Muscle of leg (tissue), 16 donors: ENCODE measurements at places on chromosomes 4 and X. TPM values are rescaled to one million over a fixed set of nuclear protein-coding genes. Genes with fewer than 3 reads are reported as not detected.
A peak's percentile ranks its signal among the peaks of the same experiment; 100 is the strongest.

DNA sequence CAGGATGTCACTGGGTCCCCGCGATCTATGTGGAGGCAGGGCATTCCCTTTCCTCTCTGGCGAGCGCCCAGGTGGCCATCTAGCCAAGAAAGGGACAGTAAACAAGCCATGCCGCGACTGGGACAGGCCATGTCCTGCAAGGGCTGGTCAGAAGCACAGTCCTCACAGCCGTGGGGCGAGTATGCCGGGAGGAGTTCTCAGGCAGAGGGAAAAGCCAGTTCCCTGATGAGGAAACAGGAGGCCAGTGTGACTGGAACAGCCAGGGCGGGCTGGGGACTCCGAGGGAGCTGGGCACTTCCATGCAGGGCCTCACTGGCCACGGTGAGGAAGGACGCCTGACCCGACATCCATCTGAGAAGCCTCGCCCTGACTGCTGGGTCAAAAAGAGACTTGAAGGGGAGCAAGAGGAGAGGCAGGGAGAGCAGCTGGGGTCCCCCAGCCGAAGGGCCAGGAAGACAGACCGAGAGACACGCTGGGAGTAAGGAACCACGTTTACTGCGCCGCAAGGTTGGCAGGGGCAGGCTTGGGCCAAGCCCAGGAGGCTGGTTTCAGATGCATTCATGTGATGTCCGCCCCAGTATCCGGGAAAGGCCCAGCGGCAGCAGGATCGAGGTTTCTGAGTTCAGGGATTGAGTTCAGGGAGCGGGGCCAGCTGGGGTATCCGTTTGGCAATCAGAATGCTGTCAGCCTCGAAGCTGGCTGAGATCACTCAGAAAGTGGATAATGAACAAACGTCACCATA, 15.0 kb downstream of the CFAP99 start:
- no peak for DNase-seq

- no peak for DNase-seq
Observed at GRCh38 chr4:181323061-181323460, 920.1 kb upstream of the TENM3 start.

DNA sequence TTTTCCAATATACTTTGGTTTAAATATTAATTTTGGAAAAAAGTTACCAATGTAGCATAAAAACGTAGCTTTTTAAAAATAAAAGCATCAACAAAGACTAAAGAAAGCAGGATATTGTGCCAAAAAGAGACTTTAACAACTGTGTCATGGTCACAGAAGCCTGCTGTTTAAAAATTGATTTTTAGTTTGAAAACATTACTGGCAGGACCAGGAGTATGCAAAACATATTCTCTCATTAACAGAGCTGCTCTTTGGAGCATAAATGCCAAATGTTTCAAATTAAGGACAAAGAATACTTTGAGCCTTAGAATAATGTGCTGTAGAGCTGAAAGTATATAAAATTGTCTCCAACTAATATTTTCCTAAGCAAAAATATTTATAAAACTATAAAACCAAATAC, 279.0 kb downstream of the ARAP2 start:
- no peak for DNase-seq

- peak; percentile 10 for DNase-seq
Observed at GRCh38 chr4:3135155-3136011, 60.9 kb downstream of the HTT start.

- peak; percentile 63 for DNase-seq
Observed at GRCh38 chrX:153539171-153539978, 21.9 kb downstream of the ATP2B3 start.

DNA sequence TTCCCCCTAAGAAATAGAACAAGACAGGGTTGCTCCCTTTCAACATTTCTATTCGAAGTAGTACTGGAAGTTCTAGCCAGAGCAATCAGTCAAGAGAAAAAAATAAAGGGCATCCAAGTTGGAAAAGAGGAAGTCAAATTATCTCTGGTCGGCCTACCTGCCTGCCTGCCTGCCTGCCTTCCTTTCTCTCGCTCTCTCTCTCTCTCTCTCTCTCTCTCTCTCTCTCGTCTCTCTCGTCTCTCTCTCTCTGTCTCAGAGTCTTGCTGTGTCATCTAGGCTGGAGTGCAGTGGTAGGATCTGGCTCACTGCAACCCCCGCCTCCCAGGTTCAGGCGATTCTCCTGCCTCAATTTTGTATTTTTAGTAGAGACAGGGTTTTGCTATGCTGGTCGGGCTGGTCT, 42.9 kb downstream of the CCKAR start:
- no peak for DNase-seq

- no peak for DNase-seq
Observed at GRCh38 chr4:170697845-170698244, 608.1 kb upstream of the AADAT start.

DNA sequence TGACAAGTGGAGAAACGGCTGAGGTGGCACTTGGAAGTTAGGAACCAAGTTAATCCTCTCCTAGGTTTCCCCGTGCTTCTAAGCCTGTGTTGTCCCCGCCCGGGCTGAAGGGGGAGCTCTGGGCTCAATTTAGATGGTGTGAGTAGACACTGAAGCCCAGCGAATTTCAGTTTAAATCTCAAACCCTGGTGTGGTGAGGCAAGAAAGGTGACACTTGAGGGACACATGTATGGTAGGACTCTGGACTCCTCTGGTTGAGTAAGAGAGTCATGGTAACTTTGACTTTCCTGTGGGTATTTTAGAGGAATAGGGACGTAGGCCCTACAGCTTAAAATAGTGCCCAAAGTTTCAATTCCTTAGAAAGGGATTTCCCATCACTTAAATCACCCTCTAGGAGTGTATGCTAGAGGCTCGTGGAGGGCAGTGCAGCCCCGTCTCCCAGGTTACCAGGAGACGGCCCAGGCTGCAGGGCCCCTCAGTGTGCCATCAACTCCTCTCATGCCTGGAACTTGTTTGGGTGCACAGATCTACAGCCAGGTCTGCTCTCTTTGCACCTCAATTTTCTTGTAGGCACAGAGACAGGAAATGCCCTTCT, 24.0 kb downstream of the HAND2 start:
- no peak for DNase-seq

DNA sequence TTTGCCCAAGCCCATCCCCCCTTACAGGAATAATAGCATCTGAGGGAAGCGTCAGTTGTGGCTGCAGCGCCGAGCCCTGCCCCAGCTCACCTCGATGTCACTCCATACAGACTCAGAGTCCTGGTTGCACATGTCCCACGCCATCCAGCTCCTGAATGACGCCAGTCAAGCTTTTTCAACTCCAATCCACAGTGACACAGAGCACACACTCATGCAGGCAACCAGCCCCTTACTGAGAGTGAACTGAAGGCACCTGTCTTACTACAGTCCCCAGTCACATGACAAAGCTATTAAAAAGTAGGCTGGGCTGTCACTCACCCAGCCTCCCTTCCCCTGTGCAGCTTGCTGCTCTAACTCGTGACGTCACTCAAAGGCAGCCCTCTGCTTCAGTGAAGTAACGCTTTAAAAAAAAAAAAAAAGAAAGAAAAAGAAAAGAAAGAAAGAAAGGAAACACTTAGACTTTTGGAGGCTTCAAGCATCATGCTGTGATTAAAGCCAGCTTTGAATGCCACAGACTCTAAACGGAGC, at the start of gene PPARGC1A:
PPARGC1A (minus strand) TSS at position 234 of the 528 bp plus-strand sequence; CDS start at position 144, 90 bp downstream.
- DNase-seq, result peak; percentile 86

GRCh38 chr4:112318239-112319142, 21.3 kb downstream of the ALPK1 start:
- no peak for DNase-seq

Gene STS
- total RNA-seq, result 8.5 TPM

Gene MAGEA2
- not detected for total RNA-seq

Gene ADH1A
- 0.49 TPM for total RNA-seq

Gene SPOCK3
- 1.8 TPM for total RNA-seq

Gene STBD1
- 30.9 TPM for total RNA-seq
